ENCODE measurements at places on chromosomes 3 and 15.

- no peak for DNase-seq
Observed at GRCh38 chr3:64518496-64518895, 169.3 kb downstream of the ADAMTS9 start.

DNA sequence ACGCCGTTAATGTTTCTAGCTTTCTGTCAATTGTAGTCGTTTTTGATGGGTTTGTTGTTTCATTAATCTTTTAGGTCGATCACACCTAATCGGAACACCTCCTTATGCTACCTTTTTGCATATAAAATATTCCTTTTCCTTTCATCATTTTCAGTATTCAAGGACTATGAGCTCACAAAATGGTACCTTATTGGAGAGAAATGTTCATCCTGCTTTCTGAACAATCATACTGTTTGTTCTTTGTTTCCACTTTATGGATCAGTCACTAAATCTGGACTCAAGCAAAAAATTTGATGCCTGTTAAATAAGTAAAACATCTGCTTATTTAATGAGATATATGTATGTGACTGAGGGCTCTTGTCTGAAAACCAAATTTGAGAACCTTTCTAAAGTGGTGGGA is 1.1 kb downstream of the KIF15 start:
- DNase-seq, result no peak

- DNase-seq, result no peak
Observed at GRCh38 chr15:60208709-60209108, 189.1 kb downstream of the ANXA2 start.

DNA sequence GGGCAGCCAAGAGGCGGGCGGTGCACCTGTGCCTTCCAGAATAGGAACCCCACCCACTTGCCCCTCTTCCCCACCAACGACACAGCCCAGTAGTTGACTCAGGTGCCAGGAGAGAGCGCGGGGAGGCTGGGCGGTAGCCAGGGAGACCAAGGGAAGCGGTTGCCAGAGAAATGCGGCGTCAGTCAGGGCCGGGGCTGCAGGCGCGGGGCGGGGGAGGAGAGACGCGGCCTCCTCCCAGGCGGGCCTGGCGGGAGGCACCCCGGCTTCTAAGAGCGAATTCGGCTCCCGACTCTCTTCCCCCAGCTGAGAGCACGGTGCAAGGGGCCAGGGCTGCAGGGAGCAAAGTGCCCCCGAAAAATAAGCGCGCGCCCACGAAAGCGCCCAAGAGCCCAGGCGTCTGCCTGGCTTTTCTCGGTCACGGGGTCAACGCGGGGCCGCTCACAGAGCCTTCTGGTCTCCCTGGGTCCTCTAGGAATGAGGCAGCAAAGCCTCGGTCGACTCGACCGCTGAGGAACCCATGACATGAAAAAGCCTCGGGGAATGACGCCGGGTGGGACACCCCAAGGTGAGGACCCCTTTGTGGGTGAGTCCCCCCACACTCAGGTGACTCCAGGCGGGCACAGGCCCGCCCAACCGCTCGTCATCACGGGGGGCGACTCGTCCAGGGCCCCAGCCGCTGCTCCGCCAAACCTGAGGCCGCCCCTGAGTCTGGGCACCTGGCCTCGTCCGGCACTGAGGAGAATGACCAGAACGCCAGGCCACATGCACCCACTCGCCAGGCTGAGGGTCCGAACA is 716 bp downstream of the CPEB1 start:
- no peak for DNase-seq

- DNase-seq, result no peak
Observed at GRCh38 chr3:127755305-127755681, 67.0 kb downstream of the MGLL start.

- no peak for DNase-seq
Observed at GRCh38 chr3:179794355-179794754, 141.5 kb downstream of the USP13 start.

GRCh38 chr3:23600167-23600871 is 205.4 kb upstream of the UBE2E1 start:
- DNase-seq, result no peak

GRCh38 chr15:50189633-50190032 is 7.6 kb downstream of the SLC27A2 start:
- DNase-seq, result no peak

GRCh38 chr3:52433996-52434479 is 10.9 kb downstream of the SEMA3G start:
- DNase-seq, result no peak

- DNase-seq, result no peak
Observed at GRCh38 chr3:55884066-55884465, 397.0 kb upstream of the WNT5A start.
